ENCODE measurements at places on chromosomes 7 and 10.

GRCh38 chr7:42338231-42338915 lies 101.4 kb upstream of the GLI3 start:
- no peak for DNase-seq

DNA sequence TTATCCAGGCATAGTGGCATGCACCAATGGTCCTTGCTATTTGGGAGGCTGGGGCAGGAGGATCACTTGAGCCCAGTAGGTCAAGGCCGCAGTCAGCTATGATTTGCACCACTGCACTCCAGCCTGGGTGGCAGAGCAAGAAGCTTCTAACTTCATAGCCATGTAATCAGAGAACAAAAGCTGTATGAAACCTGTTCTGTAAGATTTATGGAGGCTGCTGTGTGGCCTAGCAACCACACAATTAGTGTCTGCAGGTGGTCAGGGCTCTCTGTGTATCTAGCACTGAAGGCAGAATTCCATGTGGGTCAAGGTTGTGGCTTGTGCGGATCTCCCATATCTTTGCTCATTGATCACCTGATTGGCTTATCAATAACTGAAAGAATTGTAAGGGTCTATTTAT lies 221.5 kb upstream of the FOXK1 start:
- no peak for DNase-seq

GRCh38 chr10:58237014-58237834 lies 30.5 kb downstream of the IPMK start:
- DNase-seq: no peak

DNA sequence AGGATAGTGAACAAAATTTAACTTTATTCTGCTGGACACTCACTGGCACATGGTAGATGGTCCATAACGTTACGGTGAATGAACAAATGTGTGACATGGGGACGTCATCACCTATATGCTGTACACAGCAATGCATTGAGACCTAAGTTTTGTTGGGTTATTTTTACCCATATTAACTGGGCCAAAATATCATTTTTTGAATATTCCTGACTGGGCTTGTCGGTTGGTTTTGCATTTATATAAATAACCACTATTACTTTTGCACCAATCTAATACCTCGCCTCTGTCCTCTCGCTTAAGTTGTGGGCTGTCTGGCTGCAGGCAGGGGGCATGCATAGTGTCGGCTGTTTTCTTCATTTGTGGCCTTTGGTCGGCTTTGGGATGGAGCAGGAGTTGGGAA lies 161.7 kb downstream of the USP6NL start:
- DNase-seq: no peak

DNA sequence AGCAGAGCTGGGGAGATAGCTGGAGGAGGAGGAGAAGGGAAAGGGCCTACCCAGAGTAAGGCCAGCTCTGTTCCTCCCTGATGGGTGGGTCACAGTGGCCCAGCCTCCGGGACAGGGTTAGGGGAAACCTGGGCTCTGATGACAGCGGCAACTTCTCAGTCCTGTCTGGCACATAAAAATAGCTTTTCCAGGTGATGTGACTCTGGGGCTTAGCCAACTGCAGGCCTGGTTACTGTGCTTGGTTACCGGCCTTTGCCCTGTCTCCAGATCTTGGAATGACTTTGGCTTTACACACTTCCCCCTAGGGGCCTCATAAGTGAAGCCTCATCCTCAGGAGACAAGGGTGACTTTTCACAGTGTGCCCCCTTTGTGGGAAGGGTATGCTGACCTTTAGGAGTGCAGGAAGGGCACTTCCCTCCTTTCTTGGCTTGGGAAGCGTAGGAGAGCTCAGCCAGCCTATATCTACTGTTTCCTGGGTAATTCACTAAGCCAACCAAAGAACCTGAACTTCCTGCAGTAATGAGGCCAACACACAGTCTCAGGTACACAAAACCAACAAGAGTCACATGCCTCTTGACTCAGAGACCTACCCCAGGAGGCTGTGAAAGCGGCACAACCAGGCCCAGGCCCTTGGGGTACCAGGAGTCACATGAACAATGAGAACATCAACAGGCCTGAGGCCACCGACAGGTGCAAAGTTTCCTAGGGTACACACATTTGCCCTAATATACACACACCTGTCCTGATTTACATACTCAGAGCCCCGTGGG lies 11.7 kb upstream of the HILPDA start:
- DNase-seq: no peak

DNA sequence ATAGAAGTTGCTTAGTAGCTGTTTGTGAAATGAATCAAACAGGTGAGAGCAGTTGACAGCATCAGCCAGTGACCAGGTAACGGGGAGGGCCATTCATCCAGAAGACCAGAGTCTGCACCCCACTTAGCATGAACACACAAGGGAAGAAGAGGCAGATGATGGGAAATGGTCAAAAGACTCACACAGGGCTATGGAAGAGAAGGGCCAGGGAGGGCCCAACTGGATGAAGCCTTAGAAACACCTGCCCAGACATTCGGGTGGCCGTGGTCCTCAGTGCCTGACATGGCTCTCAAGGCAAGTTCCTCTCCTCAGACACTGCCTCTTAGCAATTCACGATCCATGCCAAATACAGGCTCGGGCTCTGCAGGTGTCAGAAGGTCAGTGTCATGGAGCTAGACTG lies 354.1 kb downstream of the TCERG1L start:
- no peak for DNase-seq

DNA sequence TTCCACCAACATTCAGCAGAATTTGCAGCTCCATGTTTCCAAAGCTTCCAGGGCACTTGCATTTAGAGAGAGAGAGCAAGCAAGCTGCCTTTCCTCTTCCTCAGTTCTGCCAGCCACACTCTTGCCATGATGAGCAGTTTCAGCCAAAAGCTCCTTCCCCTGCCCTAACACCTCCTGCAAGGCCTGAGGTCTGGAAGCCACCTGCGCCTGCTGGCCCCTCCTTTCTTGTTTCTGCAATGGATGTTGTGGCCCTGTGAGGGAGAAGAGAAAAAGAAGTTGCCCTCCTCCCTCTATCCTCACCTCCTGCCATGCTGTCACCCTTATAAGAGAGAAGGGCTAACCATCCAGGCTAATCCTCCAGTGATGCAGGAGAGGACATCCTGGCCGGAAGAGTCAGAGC lies 48.7 kb downstream of the IKZF1 start:
- DNase-seq: no peak

- DNase-seq: no peak
Measured at GRCh38 chr10:26468291-26468690, 30.1 kb downstream of the APBB1IP start.

DNA sequence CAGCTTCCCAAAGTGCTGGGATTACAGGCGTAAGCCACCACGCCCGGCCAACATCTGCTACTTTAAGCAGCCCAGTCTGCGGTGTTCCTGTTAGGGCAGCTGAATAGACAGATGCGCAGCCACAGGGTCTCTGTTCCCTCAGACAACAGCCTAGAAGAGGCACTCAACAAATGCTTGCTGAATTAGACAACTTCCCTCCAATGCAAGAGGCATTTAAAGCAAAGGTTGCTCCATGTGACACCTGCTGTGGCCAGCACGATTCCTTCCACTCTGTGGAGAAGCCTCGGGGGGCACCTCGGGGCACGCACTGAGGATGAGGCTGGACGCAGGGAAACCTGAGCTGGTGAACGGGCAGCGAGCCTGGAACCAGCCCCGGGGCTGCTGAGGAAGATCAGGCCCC lies 237.8 kb downstream of the MAD1L1 start:
- DNase-seq: no peak

DNA sequence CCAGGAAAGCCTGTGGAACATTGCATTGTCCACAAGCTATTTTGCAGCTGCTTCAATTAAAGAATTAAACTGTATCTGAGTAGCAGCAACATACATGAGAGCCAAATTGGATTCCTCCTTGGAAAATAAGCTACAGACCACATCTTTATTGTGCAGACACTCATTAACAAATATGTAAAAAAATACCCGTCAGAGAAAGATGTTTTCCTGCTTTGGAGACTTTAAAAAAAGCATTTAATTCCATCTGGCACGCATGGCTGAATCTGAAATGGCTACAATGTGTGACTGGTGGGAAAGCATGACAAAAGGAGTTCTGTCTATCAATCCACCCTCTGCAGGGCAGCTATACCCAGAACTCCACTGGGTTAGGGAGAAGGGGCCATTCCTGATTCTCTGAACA lies 73.1 kb upstream of the HPS1 start:
- no peak for DNase-seq

- DNase-seq: no peak
Measured at GRCh38 chr7:90648834-90649233, 52.7 kb downstream of the CDK14 start.

DNA sequence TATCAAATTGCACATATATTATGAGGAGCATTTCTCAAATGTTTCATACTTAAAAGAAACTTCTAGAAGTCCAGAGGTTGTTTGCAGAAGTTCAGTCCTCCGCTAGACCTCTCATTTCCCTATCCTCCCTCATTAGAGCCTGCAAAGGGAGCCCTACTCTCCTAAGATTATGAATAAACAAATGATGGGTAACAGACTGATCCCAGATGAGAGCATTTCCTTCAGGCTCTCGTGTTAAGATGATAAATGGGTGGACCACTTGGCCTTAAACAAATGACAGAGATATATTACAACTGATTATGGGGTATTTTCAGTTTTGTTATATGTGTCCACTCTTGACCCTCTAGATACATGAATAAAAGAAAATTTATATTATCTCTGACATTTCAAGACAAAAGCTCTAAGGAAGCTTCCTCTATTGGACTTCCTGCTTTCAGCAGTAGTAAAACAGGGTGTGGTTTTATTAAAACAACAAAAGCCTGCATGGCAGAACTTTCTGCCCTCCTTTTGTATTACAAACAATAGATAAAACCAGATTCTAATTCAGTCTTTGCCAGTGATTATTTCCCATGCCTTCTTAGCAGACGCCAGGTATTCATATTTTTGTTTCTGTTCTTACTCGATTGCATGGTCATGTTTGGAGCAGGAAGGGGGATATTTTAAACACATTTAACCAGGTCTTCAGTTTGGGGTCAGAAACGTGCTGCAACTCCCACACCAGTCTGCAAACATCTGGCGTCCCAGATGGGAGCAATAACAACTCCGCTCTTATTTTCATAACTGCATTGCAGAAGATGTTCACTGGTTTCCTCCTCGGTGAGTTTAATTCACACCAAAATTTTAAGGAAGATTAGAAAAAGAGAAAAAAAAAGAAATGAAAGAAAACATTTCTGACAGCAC lies 52.4 kb upstream of the FAM204A start:
- no peak for DNase-seq

DNA sequence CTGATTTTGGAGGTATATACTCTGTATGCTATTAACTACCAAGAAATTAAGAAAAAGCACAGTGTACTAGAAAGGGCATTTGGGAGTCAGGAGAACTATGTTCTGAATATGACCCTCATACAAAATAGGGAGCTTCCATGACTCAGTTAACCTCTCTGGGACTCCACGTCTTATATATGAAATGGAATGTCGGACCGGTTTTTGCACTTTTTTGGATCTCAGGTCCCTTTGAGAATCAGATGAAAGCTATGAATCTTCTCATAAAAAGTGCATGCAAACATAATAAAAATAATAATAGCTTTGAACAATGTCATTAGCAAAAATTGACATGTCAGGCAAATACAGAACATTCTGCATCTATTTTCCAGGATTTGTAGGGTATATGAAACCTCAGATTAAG lies 113.0 kb downstream of the ARID5B start:
- no peak for DNase-seq
